CD4-positive, alpha-beta T cell treated with Interleukin-10 for 1 hour (primary cell): ENCODE measurements at places on chromosomes 5 and 9.

- no peak for DNase-seq
Measured at GRCh38 chr9:89882930-89883361, 278.1 kb downstream of the GADD45G start.

DNA sequence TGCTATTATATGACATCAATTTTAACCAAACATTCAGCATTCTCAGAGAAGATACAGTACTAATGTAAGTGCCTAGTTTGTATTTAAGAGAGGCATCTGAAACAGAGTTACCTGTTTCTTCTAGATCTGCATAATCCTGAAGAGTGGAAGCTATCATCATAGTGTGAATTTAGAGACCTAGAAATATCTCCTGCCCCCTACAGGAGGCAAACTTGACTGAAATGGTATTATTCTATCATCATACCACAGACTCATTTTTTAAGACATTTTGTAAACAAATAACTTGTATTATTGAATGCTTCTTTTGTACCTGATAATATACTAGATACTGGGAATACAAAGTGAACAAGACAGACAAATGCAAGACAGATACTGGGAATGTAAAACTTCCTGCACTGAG is 216.8 kb upstream of the RPS23 start:
- DNase-seq = no peak

DNA sequence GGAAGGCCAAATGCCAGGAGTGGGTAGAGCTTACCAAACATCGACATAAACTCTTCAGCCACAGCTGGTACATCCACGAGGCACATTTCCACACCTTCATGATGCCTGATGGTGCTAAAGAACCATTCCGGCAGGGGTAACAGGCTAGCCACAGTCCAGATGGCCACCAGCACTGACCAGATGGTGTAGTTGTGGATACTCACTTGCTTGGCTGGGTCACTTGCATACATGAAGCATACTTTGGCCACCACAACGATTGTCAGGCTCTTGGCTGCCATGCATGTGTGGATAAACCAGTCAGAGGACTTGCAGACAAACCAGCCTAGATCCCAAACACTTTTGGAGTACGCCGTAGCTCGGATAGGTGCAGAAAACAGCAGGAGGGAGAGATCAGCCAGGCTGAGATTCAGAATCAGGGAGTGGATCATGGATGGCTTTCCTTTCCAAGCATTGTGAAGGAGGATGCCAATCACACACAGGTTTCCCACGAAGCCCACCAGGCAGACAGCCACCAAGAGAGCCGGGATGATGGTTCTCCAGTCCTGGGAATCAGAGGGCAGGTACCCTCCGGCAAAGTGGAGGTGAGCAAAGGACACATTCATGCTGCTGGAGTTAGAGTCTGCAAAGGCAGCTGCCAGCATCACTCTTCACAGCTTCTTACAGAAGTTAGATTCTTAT is 378 bp downstream of the GPR151 start:
- DNase-seq = no peak

- DNase-seq = no peak
Measured at GRCh38 chr9:91117959-91118703, 243.6 kb downstream of the AUH start.

GRCh38 chr5:149588936-149589335 is 7.6 kb downstream of the ARHGEF37 start:
- no peak for DNase-seq

GRCh38 chr5:75756981-75757380 is 39.7 kb upstream of the POC5 start:
- DNase-seq = no peak

- DNase-seq = no peak
Measured at GRCh38 chr5:139524940-139525585, 36.1 kb upstream of the UBE2D2 start.

GRCh38 chr5:141941307-141941706 is 16.7 kb downstream of the PCDH12 start:
- no peak for DNase-seq

- DNase-seq = peak; percentile 80
Measured at GRCh38 chr5:138459311-138459933, 5.9 kb upstream of the EGR1 start.

GRCh38 chr9:12065050-12065449 is 628.1 kb upstream of the TYRP1 start:
- no peak for DNase-seq

GRCh38 chr9:86456416-86456815 is 102.2 kb upstream of the TUT7 start:
- DNase-seq = no peak

DNA sequence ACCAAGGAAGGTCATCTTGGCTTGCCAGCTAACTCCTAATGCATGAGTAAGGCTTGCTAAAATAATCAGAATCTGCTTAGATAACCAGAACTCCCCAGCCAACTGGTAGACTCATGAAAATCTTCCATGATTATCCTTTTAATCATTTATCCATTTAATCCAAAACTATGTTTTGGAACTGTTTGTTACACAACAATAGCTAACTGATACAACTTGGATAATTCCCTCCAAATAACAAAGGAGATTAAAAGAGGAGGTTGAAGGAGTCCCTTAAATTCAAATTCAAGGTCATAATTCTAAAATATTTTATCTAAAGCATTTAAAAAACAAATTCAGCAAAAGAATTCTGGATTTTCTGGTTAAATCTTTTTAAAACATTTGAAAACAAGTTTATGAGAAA is 222.1 kb downstream of the DEPDC1B start:
- no peak for DNase-seq

DNA sequence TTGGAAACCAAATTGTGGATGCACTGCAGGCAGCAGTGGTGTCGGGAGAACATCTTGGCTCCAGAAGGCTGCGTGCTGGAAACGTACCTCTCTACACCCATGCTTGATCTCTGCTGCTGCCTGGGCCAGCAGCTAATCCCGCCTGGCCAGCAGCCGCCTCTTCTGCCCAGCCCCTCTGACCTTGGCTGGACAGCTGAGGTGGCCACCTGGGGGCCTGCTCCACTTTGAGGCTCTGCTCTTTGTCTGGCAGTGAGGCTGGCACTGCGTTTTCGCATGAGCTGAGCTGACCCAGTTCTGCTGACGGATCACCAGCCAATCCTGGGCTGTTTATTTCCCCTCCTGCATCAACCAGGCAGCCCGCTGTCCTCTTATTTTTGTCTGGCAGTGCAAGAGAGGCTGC is 154.9 kb downstream of the TENT4A start:
- DNase-seq = no peak

GRCh38 chr5:124922255-124922975 is 176.0 kb upstream of the ZNF608 start:
- no peak for DNase-seq
